ENCODE measurements at places on chromosomes 11 and 22. TPM values are rescaled to one million over a fixed set of nuclear protein-coding genes. Genes with fewer than 3 reads are reported as not detected.

DNA sequence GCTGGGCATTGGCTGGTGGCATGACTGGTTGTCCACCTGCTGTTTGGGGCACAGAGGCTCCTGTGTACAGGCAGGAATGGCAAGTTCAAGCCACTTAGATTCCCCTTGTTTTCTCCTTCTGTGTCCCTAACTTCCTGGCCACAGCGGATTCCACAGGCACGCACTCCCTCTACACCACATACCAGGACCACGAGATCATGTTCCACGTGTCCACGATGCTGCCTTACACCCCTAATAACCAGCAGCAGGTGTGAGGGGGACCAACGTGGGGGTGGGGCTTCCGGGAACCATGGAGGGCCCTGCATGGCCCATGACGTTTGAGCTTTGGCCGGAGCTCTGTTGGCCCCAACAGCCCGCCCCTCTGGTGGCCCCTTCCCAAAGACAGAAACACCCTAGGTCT lies 7.8 kb downstream of the SIPA1 start:
- peak overlapping the region; percentile 84 for H3K27ac ChIP-seq
- peak overlapping the region; percentile 10 for H3K4me3 ChIP-seq

- H3K4me3 ChIP-seq: no peak overlapping the region
- peaks cover 12% of the 10 kb centered on the region for H3K4me1 ChIP-seq
- peaks cover 21% of the 10 kb centered on the region for H3K27me3 ChIP-seq
- DNase-seq: no peak
These were observed 11.1 kb upstream of the POU2F3 start for GRCh38 chr11:120228794-120229384.

GRCh38 chr11:93890391-93891051 lies 40.1 kb upstream of the VSTM5 start:
- no peak overlapping the region for H3K4me3 ChIP-seq
- peaks cover 6% of the 10 kb centered on the region for H3K4me1 ChIP-seq
- no peak overlapping the region for H3K27ac ChIP-seq
- peaks cover 28% of the 10 kb centered on the region for H3K27me3 ChIP-seq
- no peaks in the 10 kb centered on the region for H3K36me3 ChIP-seq

DNA sequence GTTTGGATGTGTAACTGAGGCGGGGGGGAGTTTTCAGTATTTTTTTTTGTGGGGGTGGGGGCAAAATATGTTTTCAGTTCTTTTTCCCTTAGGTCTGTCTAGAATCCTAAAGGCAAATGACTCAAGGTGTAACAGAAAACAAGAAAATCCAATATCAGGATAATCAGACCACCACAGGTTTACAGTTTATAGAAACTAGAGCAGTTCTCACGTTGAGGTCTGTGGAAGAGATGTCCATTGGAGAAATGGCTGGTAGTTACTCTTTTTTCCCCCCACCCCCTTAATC lies 2.3 kb downstream of the MALAT1 start:
- no peak overlapping the region for H3K27ac ChIP-seq
- H3K4me3 ChIP-seq: no peak overlapping the region
- no peaks in the 10 kb centered on the region for H3K27me3 ChIP-seq

DNA sequence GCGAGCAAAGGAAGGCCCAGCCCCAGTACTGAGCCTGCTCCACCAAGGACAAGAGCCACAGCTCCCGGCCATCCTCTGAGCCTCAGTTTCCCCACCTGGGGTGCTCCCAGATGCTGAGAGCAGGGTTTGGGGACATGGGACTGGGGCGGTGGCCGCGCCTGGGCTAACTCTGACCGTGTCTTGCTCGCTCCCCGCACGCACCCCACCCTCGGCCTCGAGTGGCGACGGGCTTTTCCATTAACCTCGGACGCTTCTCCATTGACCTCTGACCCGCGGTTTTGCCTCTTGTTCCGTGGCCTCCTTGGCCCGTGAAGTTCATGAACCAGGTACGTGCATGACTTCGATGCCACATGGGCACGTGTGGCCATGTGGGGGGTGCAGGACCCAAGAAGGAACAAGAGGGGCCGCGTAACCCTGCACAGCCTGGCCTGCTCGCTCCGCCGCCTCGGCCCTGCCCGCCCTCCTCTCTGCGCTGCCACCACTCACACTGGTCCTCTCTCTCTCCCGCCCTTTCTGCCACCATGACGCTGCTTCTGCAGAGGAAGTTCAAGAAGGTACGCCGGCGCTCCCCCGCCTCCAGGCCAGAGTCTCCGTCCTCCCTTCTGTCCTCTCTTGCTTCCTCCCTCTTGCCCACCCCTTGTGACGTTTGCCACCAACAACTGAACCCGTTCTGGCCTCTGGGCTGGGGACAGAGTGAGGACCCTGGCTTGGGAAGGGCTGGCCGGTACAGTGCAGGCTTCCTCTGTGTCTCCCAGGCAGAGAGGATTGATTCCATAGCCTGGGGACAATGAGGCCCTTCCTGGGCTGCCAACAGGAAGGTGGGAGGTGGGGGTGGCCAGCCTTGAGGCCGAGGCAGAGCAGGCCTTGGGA lies 6.9 kb downstream of the TNNT3 start:
- DNase-seq: no peak
- H3K27ac ChIP-seq: peak overlapping the region; percentile 89
- no peaks in the 10 kb centered on the region for H3K27me3 ChIP-seq
- no peak overlapping the region for H3K4me3 ChIP-seq

DNA sequence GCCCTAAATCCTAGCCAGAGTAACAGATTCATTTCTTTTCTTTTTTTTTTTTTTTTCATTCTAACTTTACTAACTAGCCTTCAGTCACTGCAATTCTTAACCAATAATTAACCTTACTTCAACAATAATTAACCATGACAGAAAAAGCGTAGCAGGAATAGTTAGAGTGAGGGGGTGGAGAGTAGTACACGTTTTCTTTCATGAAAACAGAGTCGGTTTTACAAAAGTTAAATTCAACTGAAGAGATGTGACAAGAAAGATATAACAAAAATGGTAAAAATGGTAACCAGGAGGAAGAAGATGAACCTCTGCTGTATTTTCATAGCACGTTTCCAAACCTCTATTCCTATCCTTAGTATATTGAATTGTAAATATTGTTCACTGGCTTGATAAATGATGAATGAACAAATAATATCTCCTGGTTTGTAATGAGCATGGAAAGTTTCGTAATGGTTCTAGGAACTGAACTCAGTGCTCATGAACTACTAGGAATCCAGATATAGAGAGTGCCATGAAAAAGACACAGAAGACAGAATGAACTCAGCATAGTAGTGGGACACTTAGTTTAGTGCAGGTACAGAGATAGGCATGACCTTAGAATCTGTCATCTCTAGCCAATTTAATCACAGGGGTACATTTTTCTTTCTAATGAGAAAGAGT lies 116.5 kb upstream of the ANO5 start:
- H3K27me3 ChIP-seq: no peaks in the 10 kb centered on the region
- peaks cover 2% of the 10 kb centered on the region for H3K4me1 ChIP-seq
- no peaks in the 10 kb centered on the region for H3K36me3 ChIP-seq
- no peak overlapping the region for H3K27ac ChIP-seq

Gene SLC15A3
- 5.0 TPM for total RNA-seq

Gene CRYBA4
- not detected for total RNA-seq

Gene LRRC4C
- total RNA-seq: 16.5 TPM

Gene TSG101
- 51.8 TPM for total RNA-seq

Gene ZNF202
- 19.4 TPM for total RNA-seq

Gene OR2AT4
- total RNA-seq: not detected

Gene CCDC81
- 2.8 TPM for total RNA-seq
